ENCODE measurements at places on chromosomes 6 and 20.

DNA sequence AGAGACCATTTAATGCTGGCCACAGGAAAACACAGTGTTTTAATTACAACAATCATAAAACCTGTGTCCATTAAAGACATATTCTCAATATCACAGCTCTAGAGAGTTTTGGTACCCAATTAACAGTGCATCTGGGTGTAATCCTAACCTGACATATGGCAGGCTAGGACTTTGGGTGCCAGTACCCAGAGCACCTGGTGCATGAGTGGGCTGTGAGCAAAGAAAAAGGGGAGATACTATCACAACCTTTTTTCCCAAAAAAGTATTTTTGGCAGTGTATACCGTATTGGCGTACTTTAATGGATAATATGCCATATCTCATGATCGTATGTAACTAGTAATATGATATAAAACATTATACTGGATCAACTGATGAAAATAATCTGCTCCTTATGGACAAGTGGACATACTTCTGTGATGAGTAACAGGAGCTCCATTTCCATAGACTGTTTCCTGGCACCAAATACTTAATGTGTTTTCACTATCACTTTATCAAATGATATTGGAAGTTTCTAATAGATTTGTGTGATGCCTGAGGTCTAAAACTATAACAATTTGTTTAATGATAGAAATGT lies 91.7 kb downstream of the COL19A1 start:
- no peak for DNase-seq

- DNase-seq: no peak
Measured at GRCh38 chr6:69162811-69163210, 527.7 kb downstream of the ADGRB3 start.

- no peak for DNase-seq
Measured at GRCh38 chr6:3456395-3456897, 404 bp downstream of the SLC22A23 start.

GRCh38 chr20:4038047-4038459 lies 22.7 kb upstream of the RNF24 start:
- no peak for DNase-seq

- DNase-seq: no peak
Measured at GRCh38 chr6:99933129-99933528, 60.9 kb downstream of the MCHR2 start.

DNA sequence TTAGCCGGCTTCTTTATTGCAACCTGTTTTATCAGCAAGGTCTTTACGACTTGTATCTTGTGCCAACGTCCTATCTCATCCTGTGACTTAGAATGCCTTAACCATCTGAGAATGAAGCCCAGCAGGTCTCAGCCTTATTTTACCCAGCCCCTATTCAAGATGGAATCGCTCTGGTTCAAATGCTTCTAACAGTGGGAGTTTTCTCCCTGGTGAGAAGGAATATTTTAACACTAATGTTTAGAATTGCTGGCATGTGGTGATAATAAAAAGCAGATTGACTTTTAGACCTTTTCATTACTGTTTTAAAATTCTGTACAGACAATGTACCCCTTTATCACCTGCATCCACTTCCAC lies 9.9 kb upstream of the KCNK15 start:
- DNase-seq: no peak

DNA sequence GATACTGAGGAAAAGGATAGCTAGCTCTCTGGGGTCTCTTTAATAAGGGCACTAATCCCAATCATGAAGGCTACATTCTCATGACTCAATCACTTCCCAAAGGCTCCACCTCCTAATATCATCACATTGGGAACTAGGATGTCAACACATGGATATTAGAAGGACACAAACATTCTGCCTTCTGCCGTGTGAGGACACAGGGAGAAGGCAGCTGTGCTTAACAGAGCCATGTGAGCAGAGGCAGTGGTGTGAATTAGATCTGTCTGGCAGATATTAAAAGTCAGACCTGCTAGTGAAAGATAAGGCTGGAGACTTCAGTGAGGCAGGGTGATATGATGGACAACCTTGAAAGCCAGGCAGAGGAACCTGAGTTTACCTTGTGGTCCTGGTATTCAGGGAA lies 341.9 kb downstream of the ARHGAP18 start:
- no peak for DNase-seq

GRCh38 chr20:17661121-17661744 lies 20.8 kb downstream of the RRBP1 start:
- DNase-seq: no peak

DNA sequence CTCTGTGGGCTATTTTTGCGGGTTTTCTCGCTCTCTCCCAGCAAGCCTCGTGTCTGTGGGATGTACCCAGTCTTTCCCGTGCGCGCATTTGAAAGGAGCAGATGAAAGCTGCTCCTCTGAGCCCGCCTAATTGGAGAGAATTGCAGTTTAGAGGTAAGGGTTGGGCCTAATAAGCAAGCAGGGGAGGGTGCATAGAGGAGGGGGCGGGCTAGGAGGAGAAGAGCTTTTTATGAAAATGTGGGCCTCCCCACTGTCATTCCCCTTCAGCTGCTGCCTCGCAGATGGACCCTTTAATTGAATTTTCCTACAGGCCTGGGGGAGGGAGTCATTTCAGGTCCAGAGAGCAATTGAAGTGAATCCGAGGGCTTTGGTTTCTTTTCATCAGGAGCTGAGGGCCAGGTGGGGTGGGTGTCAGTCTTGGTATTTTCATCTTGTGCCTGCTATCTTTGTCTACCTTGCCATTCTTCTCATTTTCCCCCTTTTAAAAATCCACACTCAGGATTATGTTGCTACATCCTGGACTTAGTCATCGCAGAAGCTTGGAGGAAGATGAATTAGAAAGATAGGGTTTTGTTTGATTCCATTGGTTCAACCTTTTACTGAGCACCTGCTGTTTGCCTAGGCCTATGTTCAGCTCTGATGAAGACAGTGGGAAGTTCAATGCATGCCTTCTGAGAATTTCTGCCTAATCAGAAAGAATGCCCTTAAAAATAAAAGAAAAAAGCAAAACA lies 423.4 kb downstream of the CD83 start:
- DNase-seq: no peak

- no peak for DNase-seq
Measured at GRCh38 chr6:81547149-81547548, 205.3 kb downstream of the TENT5A start.

- DNase-seq: no peak
Measured at GRCh38 chr20:36308353-36308752, 2.2 kb downstream of the DLGAP4 start.

All from NCI-H774 (cell line).